ENCODE measurements at places on chromosomes 6 and 20.

DNA sequence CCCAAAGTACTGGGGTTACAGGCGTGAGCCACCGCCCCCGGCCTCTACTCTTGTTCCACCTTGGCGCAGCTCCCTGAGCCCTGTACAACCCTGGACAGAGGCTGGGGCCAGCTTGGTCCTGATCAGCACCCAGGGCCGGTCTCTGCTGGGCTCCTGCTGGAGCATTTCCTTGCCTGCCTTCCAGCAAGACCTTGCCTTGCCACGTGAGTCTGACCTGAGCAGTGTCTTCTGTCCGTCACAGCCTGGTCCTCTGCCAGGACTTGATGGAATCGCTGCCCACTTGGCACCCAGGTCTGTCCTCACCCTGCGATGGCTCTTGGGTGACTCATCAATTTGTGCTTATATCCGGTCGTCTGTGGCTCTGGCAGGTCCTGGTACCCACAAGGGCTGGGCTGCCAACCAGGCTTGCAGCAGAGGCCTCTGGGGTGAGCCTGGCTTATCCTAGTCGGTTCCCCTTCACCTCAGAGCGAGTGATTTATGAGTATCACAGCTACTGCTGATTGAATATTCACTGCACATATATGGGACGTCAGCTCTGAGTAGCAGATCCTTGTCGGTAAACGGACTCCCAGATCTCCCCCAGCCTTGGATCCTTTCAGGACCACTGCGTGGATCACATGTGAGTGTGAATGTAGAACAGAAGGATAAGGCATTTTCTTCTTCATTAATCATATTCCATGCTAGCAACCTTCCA, 10.1 kb upstream of the SULF2 start:
- no peak for DNase-seq

DNA sequence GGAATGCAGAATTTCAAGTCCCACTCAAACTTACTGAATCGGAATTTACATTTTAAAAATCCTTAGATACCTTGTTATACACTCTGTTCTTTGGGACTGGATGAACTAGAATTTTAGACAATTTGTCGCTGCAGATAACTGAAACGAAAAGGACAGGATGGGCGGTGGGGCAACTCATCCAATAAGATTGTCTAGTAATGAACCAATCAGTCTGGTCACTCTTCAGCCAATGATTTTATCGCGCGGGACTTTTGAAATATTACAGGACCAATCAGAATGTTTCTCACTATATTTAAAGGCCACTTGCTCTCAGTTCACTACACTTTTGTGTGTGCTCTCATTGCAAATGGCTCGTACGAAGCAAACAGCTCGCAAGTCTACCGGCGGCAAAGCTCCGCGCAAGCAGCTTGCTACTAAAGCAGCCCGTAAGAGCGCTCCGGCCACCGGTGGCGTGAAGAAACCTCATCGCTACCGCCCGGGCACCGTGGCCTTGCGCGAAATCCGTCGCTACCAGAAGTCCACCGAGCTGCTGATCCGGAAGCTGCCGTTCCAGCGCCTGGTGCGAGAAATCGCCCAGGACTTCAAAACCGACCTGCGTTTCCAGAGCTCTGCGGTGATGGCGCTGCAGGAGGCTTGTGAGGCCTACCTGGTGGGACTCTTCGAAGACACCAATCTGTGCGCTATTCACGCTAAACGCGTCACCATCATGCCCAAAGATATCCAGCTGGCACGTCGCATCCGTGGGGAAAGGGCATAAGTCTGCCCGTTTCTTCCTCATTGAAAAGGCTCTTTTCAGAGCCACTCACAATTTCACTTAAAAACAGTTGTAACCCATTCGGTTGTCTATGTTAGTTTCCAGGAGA, 41.9 kb upstream of the HFE start:
- DNase-seq, result no peak

GRCh38 chr6:46796848-46797580, 3.8 kb downstream of the MEP1A start:
- no peak for DNase-seq

GRCh38 chr6:159399751-159400221, 230.6 kb downstream of the FNDC1 start:
- DNase-seq, result no peak

DNA sequence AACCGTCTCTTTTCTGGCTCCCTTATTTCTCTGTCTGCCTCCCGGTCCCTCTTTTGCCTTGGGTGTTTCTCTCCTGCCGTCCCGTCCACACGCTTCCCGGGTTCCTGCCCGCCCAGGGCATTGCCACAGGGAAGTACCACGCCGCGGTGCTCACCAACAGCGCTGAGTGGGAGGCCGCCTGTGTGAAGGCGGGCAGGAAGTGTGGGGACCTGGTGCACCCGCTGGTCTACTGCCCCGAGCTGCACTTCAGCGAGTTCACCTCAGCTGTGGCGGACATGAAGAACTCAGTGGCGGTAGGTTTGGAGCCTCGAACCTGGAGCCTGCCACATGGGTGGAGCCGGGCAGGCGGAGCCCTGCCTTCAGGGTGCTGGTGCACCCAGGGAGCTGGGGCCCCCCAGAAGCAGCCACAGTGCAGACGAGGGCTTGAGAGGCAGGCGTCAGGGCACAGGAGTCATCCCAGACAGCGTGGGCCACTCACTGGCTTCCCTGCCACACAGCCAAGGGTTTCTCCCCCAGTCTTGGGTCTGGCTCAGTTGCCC, 21.3 kb downstream of the NPEPL1 start:
- no peak for DNase-seq

All from activated CD4-positive, alpha-beta T cell treated with anti-CD3 and anti-CD28 coated beads for 24 hours (primary cell).